DMS79 (cell line): ENCODE measurements at places on chromosomes 6 and 20.

- no peak for DNase-seq
Observed at GRCh38 chr6:92753956-92754355, 665.4 kb downstream of the EPHA7 start.

DNA sequence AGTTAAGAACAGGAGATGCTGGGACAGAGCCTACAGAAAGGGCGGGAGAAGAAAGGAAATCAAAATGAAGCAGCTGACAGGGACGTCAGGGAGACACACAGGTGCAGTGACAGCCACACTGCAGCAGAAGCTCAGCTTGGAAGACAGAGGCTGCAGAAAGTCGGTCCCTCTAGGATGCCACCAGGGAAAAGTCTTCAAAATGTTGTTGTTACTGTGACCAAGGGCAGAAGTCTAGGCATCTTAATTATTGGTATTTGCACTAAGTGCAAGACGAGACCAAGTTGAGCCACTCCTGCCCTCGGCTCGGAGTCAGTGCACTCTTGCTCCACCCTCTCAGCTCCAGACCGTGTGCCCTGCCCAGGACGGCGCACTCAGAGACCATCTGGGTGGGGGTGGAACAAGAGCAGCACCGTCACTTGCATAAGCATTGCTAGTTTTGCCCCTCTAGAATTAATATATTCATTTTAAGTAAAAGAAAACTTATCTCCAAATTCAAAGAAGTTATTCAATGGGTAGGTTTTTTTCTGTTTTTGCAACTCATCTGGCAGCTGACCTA is 2.6 kb downstream of the PRR18 start:
- no peak for DNase-seq

DNA sequence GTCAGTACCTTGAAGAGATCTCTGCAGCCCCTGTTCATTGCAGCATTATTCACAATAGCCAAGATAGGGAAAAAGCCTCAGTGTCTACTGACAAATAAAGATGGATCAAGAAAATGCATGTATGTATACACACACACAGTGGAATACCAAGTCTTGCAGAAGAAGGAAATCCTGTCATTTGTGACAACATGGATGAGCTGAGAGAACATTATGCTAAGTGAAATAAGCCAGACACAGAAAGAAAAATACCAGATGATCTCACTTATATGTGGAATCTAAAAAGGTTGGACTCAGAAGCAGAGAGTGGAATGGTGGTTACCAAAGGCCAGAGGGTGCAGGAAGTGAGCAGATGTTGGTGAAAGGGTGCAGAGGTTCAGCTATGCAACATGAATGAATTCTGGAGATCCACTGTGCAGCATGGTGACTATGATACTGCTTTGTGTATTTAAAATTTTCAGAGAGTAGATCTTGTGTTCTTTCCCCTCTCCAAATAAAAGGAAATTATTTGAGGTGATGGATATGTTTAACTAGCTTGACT is 11.0 kb upstream of the SLC22A1 start:
- DNase-seq, result no peak

- no peak for DNase-seq
Observed at GRCh38 chr6:146029573-146030184, 817 bp downstream of the GRM1 start.

GRCh38 chr6:123715006-123715863 is 78.5 kb upstream of the TRDN start:
- DNase-seq, result no peak

GRCh38 chr20:38747495-38748096 is 664 bp upstream of the ACTR5 start:
- DNase-seq, result no peak

DNA sequence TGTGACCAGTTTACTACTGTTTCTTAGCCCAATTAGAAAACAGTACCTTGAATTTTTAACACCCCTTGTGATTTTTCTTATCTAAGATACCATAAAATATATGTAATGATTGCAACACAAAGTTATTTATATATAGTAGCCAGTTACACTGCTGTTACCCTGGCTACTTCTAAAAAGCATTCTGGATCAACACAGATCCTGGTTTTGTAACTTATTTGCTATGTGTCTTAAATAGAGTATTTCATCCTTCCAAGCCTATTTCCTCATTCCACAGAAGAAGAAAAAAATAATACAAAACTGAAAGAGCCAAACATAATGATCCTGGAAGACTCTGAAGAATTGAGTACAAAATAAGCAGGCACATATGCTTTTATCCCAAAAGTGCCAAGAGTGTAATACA is 19.0 kb upstream of the GSTA4 start:
- no peak for DNase-seq

GRCh38 chr6:67248077-67248476 is 1387.0 kb upstream of the ADGRB3 start:
- DNase-seq, result no peak

DNA sequence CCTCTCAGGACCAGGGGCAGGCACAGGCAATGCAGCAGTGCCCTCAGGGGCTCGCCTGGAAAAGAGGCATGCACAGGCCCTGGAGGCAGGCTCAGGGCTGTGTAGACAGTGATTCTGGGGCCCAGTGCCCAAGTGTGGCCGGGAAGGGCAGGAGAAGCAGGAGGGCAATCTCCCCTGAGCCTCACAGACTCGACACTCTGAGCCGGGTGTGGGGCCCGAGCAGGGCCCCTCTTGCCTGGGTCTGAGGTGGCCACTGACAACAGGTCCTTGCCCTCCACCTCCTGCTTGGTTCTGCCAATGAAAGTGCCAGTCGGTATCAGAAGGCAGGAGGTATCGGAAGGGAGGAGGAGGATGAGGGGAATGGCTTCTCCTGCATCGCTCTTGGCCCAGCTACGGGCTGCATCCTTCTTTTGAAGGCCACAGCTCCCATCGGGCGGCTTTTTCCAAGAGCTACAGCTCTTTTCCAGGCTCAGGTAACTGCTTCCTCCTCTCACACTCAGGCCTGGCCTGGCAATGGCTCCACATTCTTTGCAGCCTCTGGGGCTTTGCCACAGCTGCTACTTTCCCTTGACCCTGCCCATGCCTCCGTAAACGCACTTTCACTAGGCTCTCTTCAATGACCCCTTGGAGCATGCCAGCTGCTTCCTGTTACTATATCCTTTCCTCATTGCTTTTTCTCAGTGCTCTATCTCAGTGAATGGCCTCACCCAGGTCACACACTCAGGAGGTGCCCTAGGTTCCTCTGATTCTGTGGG is 24.5 kb downstream of the GABRR2 start:
- no peak for DNase-seq

GRCh38 chr20:49288250-49288751 is 10.4 kb upstream of the ZNFX1 start:
- no peak for DNase-seq

DNA sequence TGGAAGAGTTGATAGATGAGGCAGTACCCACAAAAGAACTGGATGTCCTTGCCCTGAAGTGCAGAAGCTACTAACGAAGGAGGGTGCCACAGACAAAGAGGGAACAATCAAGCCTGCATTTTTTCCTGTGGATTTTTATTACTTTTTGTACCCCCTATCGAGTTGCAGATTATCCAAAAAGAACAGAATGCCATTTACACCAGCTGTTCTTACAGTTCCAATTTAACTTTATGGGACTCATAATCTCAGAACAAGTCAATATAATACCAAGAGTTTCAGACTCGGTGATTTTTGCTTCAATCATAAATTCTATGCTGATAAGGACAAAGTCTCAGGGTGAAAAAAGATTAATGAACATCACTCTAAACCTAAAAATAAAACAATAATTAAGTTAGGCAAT is 4.0 kb upstream of the CNKSR3 start:
- no peak for DNase-seq

- DNase-seq, result no peak
Observed at GRCh38 chr6:165552248-165552736, 110.7 kb downstream of the PDE10A start.
